ENCODE measurements at places on chromosomes 16 and 17.

- no peak for DNase-seq
These were observed 45.0 kb upstream of the ZNF423 start for GRCh38 chr16:49900875-49901274.

DNA sequence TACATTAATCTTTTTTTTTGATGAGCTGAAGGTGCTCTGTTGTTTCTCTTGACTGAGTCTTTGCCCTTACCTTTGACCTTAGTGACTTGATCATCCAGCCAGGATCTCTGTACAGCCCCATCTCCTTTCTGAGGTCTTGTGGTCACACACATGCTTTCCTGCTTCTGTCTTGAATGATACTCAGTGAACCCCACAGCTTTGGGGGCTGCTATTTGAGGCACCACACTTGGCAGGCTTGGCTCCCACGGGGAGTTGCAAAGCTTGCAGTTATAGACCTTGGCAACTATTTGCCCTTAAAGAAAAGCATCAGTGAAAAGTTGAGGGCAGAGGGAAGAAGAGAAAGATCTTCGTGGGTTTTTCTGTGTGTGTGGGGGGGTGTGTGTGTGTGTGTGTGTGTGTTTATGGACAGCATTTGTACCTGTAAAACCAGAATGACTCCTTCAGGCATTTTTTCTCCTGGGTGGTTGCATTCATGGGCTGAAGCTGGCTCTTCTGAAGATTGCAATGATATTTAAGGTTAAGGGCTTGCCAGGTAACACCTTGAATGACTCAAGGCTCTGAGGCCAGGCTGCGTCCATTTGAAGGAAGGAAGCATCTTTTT, 101.6 kb downstream of the MSI2 start:
- no peak for DNase-seq

DNA sequence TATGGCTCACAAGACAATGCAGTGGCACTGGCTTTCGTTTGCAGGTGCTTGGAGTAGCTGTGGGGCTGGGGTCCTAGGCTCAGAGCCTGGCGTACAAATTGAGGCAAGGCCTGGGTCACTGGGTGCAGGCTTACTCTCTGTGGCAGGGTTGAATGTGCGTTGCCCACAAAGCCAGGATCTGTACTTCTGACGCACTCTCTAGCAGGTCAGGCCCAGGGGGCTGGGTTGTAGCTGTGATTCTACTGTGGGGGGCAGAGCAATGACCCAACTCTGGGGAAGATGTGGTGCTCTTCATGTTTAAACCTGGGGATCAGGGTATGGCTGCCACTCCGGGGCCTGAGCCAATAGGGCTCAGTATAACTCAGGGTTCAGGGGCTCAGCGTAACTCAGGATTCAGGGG, 6.4 kb upstream of the PRSS21 start:
- DNase-seq, result no peak

- peak; percentile 83 for DNase-seq
These were observed 818 bp upstream of the NRN1L start for GRCh38 chr16:67883872-67884261.

- no peak for DNase-seq
These were observed 26.5 kb upstream of the GSG1L start for GRCh38 chr16:28089992-28090365.

- no peak for DNase-seq
These were observed 9.2 kb upstream of the NUDT16L1 start for GRCh38 chr16:4684058-4684715.

DNA sequence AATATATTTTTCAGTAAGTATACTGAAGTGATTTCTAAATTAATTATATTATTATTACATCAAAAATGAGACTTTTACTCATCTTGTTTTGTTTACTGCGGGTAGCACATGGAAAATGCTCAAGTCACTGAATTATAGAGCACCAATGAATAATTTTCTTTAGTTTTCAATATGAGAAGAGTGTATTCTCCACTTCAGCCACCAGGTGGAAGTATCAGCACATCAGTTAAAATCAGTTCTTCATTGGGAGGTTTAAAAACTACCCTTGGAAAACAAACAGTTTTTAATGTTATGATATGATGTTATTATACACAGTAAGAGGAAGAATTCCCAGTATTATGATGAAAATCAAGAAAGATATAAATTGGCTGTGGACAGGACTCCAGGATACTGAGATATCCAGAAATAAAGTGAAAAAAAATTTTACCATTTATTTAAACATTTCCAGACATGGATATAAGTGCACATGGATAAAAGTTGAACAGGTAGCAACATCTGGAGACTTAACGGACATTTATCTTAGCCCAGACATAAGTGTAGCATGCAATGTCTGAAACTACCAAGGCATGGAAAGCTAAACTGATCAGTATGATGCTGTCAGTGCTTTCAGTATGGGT, 467.3 kb downstream of the KCNJ2 start:
- peak; percentile 25 for DNase-seq

DNA sequence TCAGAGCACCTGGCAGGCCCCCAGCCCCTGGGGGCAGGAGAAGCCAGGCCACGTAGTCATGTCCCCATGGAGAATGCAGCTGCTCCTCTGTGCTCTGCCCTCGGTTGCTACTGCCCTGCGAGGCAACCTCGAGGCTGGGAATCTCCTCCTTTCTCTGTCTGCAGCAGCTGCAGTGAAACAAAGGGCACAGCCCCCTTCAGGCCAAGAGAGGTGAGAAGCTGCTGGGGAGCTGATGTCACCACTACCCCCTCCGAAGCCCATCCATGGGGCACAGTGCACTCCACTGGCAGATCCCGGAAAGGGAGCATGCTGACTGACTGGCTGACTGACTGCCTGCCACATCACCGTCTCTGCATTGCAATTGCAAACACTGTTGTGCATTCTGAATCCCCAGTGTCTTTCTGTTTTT, 103.7 kb downstream of the GRIN2A start:
- DNase-seq, result no peak

GRCh38 chr17:80766290-80766855, 221.7 kb downstream of the RPTOR start:
- DNase-seq, result no peak

- no peak for DNase-seq
These were observed 19.9 kb upstream of the NAGS start for GRCh38 chr17:43984521-43984920.

DNA sequence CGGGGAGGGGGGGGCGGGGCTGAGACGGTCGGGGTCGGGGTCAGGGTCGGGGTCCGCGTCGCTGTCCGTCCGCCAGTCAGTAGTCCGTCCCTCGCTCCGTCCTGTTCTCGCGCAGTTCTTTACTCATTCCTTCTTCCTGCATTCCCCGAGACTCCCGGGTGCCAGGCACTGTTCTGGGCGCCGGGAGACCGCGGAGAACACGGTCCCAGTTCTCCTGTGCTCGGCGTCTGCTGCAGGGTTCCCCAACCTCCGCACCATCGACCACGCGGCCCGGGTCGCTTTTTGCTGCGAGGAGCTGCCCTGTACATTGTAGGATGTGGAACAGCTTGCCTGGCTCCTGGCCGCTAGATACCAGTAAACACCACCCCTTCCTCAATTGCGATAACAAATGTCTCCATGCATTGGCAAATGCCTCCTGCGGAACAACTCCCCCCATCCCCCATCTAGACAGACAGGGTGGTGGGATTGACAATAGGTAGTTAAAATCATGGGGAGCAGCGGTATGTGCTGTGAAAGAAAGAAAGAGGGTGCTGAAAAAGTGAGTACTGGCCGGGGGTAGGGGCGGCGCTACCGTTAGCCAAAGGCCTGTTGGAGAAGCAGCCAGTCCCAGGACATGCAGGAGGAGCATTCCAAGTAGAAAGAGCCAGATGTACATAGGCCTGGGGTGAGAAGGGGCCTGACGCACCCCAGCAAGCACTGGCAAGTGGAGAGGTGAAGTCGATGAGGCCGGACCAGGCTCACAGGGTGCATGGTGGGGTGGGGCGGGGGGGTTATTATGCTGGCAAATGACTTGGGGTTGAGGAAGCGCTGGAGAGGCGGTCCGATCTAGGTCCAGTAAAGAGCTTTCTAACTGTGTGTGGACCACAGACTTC, 631 bp downstream of the TRAF7 start:
- DNase-seq, result no peak

DNA sequence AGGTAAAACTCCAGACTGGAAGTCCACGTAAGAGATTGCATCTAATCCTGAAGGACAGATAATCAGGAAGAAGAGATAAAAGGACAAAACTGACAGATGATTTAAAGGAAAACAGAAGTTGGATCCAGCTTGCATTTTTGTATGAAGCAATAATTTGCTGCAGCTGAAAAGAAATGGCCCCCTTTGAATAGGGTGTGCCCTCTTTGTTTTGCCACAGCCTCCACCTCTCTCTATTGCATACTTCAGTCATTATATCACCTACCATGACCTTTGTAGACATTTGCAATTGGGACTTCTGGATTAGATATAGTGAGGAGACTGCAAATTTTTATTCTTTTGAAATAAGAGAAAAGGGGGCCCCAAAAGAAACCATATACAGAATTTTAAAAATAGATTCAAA, 8.1 kb downstream of the NOG start:
- no peak for DNase-seq

Measured in body of pancreas (tissue), 4 donors.